ENCODE measurements at places on chromosomes 6 and 20. TPM values are rescaled to one million over a fixed set of nuclear protein-coding genes. Genes with fewer than 3 reads are reported as not detected.

DNA sequence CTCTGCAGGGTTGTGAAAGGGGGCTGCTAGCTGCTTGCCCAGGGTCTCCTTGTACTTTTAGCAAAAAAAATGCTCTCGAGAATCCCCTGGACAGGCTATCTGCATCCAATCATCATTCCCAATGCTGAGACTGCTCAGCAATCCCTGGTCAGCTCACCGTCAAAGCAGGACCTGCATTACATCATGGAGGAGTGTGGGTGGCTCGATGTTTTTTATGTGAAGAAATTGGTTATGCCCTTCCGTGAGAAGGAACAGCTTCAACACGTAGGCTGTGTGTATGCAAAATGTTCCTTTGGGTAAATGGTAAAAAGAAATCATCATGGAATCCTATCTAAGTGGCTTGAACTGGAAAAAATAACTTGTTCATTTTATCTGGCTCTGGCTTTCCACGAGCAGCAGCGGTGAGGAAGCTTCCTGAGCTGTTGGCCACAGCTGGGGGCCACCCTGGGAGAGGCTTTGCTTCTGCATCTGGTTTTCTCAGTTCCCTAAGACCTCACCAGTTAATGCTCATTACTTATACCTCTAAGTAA, 111.4 kb downstream of the FYN start:
- no peak for DNase-seq
- H3K4me3 ChIP-seq = no peak overlapping the region
- H3K4me1 ChIP-seq = peaks cover 9% of the 10 kb centered on the region
- H3K27ac ChIP-seq = peak overlapping the region; percentile 78
- H3K36me3 ChIP-seq = no peaks in the 10 kb centered on the region
- H3K27me3 ChIP-seq = no peaks in the 10 kb centered on the region

- H3K4me1 ChIP-seq = no peaks in the 10 kb centered on the region
- H3K4me3 ChIP-seq = no peak overlapping the region
- no peaks in the 10 kb centered on the region for H3K27me3 ChIP-seq
- no peaks in the 10 kb centered on the region for H3K36me3 ChIP-seq
Observed at GRCh38 chr6:150494241-150494640, 105.4 kb upstream of the PLEKHG1 start.

DNA sequence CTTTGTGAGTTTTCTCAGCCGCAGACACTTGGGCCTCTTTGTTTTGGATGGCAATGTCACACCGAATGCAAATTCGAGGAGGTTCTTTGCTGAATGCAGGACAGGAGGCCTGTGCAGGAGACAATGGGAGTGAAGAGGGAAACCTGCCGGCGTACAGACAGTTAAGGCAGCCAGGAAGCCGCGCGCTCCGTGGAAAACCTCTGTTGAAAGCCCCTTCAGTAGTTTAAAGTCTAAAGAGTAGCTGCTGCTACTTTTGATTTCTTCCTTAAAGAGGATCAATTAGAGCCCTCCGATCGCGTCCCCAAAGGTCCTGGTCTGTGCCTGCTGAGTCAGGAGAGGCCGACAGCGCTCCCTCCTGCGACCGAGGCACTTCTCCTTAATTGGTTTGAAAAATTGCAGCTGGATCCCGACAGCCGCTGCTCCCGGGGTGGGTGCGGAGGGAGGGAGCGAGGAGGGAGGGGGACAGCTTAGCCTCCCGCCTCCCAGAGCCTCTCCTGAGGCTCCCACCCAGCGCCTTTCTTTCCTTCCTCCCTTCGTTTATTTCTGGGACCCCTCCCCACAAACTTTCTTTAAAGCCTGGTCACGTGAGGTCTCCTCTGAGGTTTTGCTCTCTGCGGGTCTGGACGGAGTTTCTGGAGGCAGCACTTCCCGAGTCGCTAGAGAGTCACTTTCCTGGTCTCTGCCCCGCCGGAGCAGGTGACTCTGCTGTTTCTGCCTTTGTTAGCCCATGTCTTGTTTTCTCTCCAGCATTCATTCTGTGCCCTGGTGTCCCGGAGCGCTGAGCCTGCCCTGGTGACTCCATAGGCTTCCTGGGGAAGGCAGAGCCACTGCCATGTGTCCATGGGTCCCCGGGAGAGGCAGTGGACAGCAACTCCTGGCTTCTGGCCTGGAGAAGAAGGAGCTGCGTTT, 22.3 kb upstream of the RPP40 start:
- peaks cover 19% of the 10 kb centered on the region for H3K4me1 ChIP-seq
- no peaks in the 10 kb centered on the region for H3K36me3 ChIP-seq
- no peaks in the 10 kb centered on the region for H3K27me3 ChIP-seq

DNA sequence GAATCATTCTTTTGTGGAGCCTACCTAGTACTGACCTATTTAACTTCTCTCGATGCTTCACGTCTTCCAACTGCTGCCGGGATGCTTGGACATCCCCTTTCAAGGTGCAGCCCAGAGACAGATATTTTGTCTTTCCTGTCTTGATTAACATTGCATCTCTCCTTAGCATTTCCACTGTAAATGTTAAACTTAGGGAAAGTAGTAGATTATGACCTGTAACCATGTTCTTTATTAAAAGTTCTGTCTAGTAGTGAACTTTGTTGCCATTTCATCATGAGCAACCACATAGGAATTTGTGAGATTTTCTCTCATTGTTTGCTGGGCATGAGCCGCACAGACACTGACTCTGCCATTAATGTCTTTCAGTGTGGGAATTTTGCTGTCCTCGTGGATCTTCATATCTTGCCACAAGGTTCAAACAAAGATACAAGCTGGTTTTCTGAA, 117.9 kb downstream of the JAG1 start:
- H3K36me3 ChIP-seq = no peaks in the 10 kb centered on the region
- no peak overlapping the region for H3K4me3 ChIP-seq
- peaks cover 42% of the 10 kb centered on the region for H3K4me1 ChIP-seq
- DNase-seq = no peak

The CEP162 gene
- 4.9 TPM for polyA plus RNA-seq

- H3K27ac ChIP-seq = no peak overlapping the region
- peaks cover 37% of the 10 kb centered on the region for H3K36me3 ChIP-seq
- H3K27me3 ChIP-seq = no peaks in the 10 kb centered on the region
Observed at GRCh38 chr6:148517470-148517869, 174.8 kb downstream of the SASH1 start.

GRCh38 chr6:125931733-125932450, 24.7 kb upstream of the HINT3 start:
- no peak overlapping the region for H3K27ac ChIP-seq
- H3K4me1 ChIP-seq = no peaks in the 10 kb centered on the region
- no peak for DNase-seq
- no peaks in the 10 kb centered on the region for H3K27me3 ChIP-seq
- no peak overlapping the region for H3K4me3 ChIP-seq
- H3K36me3 ChIP-seq = peaks cover 13% of the 10 kb centered on the region

GRCh38 chr20:20017844-20018185, 653 bp downstream of the NAA20 start:
- H3K27ac ChIP-seq = peak overlapping the region; percentile 86
- H3K4me3 ChIP-seq = peak overlapping the region; percentile 99
- no peaks in the 10 kb centered on the region for H3K27me3 ChIP-seq
- no peak for DNase-seq

- no peaks in the 10 kb centered on the region for H3K4me1 ChIP-seq
- H3K4me3 ChIP-seq = no peak overlapping the region
- no peaks in the 10 kb centered on the region for H3K27me3 ChIP-seq
- H3K36me3 ChIP-seq = peaks cover 29% of the 10 kb centered on the region
- H3K27ac ChIP-seq = no peak overlapping the region
Observed at GRCh38 chr6:154951345-154952200, 43.5 kb upstream of the TIAM2 start.

DNA sequence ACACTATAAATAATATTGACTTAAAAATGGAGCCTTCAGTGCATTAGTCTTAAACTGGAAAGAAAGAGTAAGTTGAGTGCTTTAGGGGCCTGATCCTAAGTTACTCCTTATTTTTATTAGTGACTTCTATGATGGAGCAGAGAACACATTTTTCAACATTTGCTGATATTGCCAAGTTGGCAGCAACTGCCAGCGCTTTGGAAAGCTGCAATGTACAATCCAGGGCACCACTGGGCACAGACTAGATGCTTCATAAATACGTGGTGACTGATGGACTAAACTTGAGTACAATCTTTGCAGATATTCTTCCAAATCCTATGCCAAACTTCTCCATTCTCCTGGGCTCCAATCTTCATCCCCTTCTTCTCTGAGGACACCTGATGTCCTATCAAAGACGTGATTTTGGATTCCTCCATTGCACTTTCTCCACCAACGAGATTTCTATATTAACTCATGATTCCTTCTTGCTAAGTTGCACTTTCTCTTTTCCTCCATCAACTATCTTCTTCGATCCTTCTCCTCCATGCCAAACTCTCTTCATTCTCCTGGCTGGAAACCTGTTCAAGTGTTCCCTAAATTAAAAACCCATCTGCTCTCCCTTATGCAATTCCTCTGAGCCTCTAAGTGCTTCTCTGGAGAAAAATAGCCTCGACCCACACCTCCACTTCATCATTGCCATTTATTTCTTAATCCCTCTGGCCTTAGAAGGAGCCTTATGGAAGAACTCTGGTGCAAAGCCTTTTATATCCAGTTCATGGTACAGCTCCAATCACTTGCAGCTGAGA, 28.5 kb upstream of the PAK5 start:
- H3K27ac ChIP-seq = no peak overlapping the region
- no peaks in the 10 kb centered on the region for H3K27me3 ChIP-seq
- no peak for DNase-seq
- no peaks in the 10 kb centered on the region for H3K4me1 ChIP-seq

The ADTRP gene
- polyA plus RNA-seq = 3.9 TPM

GRCh38 chr6:55003719-55004430, 157.3 kb downstream of the FAM83B start:
- H3K4me3 ChIP-seq = no peak overlapping the region
- H3K27ac ChIP-seq = no peak overlapping the region
- H3K4me1 ChIP-seq = no peaks in the 10 kb centered on the region
- H3K36me3 ChIP-seq = no peaks in the 10 kb centered on the region
- DNase-seq = no peak

GRCh38 chr6:6620766-6621425, 32.4 kb downstream of the LY86 start:
- peaks cover 10% of the 10 kb centered on the region for H3K4me1 ChIP-seq
- no peak overlapping the region for H3K27ac ChIP-seq
- DNase-seq = no peak
- no peaks in the 10 kb centered on the region for H3K27me3 ChIP-seq
- no peak overlapping the region for H3K4me3 ChIP-seq

DNA sequence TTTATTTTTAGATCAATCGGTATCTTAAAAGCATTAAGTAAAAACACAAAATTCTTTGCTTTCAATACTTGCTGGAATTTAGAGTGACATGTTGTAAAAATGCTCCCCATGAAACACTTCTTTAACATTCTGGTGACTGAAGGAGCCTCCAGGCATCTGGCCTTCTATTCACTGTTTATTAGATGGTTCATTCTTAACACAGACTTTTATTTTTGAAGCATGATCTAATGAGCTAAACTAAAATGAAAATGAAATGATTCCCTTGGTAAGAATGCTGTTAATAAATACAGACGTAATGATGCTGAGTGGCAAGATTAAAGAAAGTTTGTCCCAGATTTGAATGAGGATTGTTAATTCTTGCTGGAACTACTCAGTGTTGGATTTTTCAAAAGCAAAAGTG, 698.4 kb downstream of the TENT5A start:
- DNase-seq = no peak
- no peaks in the 10 kb centered on the region for H3K27me3 ChIP-seq
- H3K27ac ChIP-seq = no peak overlapping the region
- H3K4me3 ChIP-seq = no peak overlapping the region
- H3K36me3 ChIP-seq = no peaks in the 10 kb centered on the region

The KCNK16 gene
- polyA plus RNA-seq = not detected

DNA sequence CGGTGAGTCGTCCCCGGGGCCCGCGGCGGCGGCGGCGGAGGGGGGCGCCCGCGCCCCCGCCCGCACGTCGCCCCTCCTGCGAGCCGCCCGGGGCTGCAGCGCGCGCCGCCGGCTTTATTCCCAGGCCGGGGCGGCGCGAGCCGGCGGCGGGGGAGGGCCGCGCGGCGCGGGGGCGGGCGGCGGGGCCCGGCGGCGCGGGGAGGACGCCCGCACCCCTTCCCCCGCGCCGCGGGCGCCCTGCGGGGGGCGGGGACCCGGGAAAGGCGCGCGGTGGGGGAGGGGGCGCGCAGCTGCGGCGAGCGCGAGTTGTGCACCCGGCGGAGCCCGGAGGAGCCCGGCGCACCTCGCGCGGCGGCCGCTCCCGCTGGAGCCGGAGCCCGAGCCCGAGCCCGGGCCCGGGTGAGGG, 646 bp downstream of the HMGA1 start:
- H3K4me1 ChIP-seq = peaks cover 31% of the 10 kb centered on the region
- H3K27me3 ChIP-seq = no peaks in the 10 kb centered on the region
- peak overlapping the region; percentile 93 for H3K27ac ChIP-seq

DNA sequence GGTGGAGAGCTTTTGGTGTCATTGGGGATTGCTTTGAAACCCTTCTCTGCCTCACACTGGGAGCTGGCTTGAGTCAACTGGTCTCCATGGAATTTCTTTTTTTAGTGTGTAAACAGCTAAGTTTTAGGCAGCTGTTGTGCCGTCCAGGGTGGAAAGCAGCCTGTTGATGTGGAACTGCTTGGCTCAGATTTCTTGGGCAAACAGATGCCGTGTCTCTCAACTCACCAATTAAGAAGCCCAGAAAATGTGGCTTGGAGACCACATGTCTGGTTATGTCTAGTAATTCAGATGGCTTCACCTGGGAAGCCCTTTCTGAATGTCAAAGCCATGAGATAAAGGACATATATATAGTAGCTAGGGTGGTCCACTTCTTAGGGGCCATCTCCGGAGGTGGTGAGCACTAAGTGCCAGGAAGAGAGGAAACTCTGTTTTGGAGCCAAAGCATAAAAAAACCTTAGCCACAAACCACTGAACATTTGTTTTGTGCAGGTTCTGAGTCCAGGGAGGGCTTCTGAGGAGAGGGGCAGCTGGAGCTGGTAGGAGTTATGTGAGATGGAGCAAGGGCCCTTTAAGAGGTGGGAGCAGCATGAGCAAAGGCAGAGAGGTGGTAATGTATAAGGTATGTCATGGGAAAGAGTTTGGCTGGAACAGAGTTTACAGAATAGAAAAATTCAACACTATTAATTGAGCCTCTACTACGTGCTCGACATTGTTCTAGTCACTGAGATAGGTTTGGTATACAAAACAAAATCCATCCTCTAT, 31.2 kb downstream of the SRSF3 start:
- H3K27me3 ChIP-seq = no peaks in the 10 kb centered on the region
- no peak overlapping the region for H3K4me3 ChIP-seq
- DNase-seq = peak; percentile 24
- peak overlapping the region; percentile 9 for H3K27ac ChIP-seq
- no peaks in the 10 kb centered on the region for H3K36me3 ChIP-seq

- H3K4me3 ChIP-seq = no peak overlapping the region
- H3K27ac ChIP-seq = peak overlapping the region; percentile 38
- H3K36me3 ChIP-seq = no peaks in the 10 kb centered on the region
- peaks cover 4% of the 10 kb centered on the region for H3K4me1 ChIP-seq
- DNase-seq = no peak
Observed at GRCh38 chr6:2718334-2719092, 32.2 kb downstream of the MYLK4 start.

Data from stomach (tissue), 19 donors.